Transverse colon (tissue), 4 donors: ENCODE measurements at places on chromosomes 2 and 18. TPM values are rescaled to one million over a fixed set of nuclear protein-coding genes. Genes with fewer than 3 reads are reported as not detected.

DNA sequence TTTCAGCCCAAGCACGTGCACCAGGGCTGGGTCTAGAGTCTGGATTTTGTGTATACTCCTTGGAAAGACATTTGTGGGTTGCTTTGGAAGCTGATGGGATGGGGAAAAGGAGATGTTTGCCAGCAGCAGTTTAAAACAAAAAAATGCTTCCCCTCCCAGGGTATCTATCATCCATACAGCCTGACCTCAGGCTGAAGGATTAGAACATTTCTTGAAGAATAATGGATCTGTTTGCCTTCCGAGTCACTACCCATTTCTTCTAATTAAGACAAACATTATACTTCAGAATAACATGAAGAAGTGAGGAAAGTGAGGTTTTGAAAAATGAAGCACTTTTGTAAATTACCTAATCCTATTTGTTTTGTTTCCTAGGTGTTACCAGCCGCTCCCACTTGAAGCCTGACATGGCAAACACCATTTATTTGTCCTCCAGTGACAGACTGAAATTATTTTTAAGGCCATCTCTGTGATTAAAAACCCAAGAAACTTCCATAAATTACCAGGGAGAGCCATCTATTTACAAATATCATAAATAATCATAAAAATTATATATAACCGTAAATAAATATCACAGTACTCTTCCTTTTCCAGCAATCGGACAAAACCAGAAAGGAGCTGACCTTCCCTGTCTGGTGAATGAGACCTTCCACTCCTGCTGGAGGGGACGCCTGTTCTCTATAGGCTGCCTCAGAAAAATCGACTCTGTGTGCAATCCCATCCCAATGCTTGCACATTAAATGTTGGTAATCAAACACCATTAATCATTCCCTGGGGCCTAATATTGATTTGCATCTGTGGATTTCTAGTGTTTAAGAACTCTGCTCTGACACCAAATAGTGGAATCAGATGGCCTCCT, 106.8 kb downstream of the C1D start:
- DNase-seq: no peak

- no peak for DNase-seq
Measured at GRCh38 chr2:45291296-45291701, 282.0 kb upstream of the SIX2 start.

DNA sequence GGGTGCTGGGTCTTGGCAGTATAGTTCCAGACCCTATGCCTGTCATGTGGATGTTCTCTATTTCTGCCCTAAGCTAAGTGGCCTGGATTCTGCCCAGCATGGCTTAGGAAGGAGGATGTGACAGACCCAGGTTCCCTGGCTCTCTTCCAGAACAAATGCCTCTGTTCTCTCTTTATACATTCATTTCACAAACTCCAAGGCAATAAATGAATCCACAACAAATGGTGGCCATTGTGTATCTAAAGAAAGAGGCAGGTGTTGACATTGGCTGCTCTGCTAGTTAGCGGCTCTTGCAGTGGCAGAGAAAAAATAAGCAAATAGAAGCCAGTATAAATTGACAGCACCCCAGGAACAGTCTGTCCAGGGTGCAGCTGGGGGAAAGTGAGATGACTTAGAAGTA, 298.6 kb downstream of the SUCLG1 start:
- no peak for DNase-seq

DNA sequence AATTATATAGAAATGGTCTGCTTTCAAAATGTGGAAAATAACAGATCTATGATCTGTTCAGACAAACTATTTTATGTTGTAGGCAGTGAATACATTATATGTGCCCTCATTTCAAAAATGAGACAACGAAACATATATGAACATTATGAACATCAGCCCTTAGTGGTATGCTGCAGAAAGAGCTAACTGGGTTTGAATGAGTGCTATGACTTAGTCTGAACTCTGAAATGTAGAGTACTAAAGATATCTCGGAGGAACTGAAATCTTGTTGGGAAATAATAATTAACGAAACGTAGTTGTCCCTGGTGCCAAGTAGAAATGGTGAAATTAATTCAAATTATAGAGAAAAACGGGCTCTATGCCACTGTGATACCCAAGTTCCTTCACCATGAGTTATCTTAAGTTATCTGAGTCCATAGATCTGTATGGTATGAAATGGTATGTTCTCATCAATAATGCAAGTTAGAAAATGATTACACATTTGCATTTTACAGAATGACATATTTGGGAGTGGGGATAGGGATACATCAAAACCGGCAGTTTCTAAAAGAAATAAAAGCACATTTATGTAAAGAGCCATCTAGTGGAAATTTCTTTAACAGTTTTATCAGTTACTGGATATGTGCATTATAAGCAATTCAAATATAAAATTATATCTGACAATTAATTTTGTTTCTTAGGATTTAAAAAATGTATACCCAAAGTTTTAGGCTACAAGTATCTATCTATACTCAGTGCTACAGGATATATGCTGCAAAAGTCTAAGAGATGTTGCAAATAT, 26.7 kb downstream of the STARD6 start:
- DNase-seq: no peak

SULT1C2 gene
- not detected for total RNA-seq

DNA sequence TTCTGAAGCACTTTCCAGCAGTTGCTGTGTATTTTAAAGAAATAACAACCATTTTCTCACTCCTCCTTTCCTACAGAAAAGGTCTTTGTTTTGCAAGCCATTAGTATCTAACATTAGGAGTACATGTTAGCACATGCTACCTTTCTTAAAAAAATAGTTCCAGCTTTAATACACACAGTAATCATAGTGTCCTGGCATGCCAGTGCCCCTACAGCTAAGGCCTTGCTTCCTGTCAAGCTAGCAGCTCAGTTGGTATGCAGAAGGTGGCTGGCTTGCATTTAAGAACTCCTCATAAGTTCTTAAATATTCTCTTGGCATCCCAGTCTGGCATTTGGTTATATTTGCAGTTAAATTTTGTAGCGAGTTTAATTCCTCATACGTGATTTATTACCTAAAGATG, 141.3 kb upstream of the IL1R2 start:
- no peak for DNase-seq

- no peak for DNase-seq
Measured at GRCh38 chr18:46333431-46334135, 229.4 kb downstream of the HAUS1 start.

- DNase-seq: no peak
Measured at GRCh38 chr2:46385786-46386577, 88.8 kb downstream of the EPAS1 start.

DNA sequence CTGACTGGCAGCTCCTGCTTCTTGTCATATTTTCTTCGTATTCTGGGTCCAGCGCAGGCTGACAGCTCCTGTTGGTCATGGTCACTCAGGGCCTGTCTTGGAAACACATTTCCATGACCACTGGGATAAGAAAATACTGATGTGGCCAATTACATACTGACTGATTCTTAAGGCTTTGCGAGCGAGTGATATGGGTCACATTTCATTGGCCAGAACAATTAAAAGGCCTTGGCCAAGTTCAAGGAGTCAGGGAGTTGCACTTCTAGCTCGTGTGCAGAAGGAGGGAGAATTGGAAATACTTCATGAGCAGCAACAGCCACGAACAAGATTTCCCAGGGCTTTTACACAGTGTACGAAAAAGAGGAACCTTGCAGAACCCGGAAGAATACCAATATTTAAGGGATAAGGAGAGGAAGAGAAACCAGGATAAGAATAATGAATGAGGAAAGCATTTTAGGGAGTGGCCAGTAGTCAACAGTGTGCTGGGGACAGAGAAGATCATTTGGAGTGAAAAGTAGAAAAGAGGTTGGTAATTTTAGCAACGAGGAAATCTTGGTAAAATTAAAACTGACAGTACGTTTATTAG, 149.5 kb downstream of the ATP9B start:
- DNase-seq: no peak

DNA sequence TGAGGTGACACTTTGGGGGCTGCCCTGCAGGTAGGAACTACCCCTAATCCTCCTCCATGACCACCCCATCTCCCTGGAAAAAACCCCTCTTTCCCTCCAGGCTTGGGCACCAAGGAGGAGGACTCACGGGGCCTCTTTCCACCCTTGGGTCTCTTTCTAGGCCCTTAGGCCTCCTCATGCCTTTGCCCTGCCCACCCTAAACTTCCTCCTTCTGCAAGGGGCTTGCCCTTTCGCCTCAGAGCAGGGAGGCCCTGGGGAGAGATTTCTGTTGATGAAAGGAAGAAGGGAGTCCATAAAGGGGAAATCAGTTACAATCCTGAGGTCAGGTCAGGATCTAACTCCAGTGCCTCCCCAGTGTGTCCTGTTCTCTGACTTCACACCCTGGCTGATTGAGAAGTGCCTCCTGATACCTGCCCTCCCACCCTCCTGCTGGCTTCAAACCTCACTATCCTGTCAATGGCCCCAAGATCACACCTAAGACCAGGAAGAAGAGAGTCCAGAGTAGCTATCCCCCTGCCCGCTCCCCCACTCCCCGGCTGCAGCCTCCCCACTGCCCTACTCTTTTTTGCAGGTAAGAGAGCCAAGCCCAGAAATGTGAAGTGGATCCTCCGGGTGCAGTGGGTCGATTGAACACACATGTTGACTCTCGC, 16.7 kb upstream of the TNS1 start:
- no peak for DNase-seq

GKN1 gene
- total RNA-seq: not detected

TYMS gene
- total RNA-seq: 5.9 TPM

DNA sequence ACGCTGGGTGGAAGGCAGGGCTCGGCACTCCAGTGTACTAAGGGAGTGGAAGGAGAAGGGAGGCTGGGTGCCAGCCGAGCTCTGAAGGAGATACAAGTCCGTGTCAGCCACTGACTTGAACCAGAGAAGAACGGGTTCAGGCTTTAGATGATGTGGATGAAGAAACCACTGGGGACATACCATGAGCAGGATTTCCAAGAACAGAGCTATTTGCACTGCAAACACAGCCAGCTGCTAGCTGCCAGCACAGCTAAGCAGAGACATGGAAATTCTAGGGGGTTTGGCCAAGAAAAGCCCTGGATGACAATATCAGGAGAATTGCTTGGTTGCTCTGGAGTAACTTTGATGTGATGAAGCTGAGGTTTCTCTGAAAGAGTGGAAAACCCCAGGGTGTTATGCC, 5.2 kb downstream of the CD207 start:
- no peak for DNase-seq

- no peak for DNase-seq
Measured at GRCh38 chr2:48328942-48329723, 200.8 kb upstream of the STON1 start.

PRSS56 gene
- total RNA-seq: not detected

TDRD15 gene
- total RNA-seq: not detected

- peak; percentile 64 for DNase-seq
Measured at GRCh38 chr2:65070172-65070830, 14.1 kb downstream of the CEP68 start.

RFX8 gene
- not detected for total RNA-seq

GRCh38 chr18:48358868-48359267, 50.3 kb downstream of the ZBTB7C start:
- no peak for DNase-seq

DNA sequence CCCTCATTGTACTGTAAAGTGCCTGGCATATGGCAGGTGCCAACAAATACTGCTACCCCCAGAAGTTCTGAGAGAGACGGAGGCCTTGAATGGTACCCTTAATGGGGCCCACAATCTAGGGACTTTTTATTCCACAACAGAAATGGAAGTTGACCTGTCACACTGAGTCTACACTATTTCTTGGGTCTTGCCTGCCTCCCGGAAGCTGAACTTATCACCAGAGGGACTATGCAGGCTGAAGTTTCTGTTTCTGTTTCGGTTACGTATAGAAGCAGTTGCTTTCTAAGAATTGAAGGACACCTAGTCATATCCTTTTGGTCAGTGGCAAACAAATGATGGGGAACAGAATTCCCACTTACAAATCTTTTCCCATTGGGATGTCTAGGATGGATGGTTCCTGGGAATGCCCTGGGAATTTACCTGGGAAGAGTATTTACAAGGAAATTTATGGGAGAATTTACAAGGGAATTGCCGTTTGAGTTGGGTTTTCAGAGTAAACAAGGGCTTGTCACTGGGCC, 74.2 kb downstream of the HS1BP3 start:
- DNase-seq: no peak

GRCh38 chr2:70946832-70947442, 11.2 kb downstream of the ATP6V1B1 start:
- DNase-seq: peak; percentile 56

- DNase-seq: no peak
Measured at GRCh38 chr2:174631009-174631981, 33.7 kb upstream of the WIPF1 start.

DNA sequence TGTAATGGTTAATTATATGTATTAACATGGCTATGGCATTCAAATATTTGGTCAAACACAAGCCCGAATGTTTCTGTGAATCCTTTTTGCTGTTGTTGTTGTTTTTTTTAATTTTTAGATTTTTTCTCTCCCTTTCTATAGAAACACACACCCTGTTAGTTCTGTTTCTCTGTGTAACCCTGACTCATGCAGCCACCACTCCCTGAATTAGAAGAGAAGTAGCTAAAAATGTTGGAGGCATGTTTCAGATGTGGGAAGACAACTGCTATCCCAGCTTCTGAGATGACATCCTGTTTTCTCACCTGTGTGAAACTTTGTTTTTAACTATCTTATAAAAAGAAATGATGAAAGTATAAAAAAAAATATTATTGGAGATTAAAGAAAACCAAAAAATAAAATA, 219.6 kb upstream of the RGPD4 start:
- no peak for DNase-seq

- no peak for DNase-seq
Measured at GRCh38 chr2:223847410-223847809, 10.0 kb upstream of the AP1S3 start.

DNA sequence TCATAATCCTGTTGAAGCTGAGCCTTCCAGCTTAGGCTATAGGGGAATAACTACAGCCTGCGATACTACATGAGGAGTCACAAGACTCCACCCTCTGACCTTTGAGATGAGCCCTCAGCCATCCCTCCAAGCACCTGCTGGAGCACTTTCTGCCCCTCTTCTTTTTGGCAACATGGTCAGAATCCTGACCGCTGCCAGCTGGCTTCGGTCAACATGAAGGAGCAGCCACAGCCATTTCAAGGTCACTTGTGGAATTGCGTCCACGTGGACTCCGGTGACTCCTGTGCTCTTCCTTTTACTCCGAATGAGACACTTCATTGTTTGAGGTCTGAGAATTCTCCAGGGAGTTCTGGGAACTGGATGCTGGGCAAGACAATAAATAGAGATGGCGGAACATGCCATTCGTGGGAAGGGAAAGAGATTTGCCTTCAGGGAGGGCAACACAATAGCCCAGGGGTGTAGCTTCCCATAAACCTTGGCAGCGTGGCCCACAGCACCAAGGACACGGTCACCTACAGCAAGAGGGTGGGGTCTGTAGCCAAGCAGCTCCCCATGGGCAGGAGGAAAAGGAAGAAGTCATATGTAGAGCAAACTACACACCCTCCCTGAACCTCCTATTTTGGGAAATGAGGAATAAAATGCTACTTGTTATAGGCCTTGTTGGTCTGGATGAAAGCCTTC, 73.3 kb upstream of the PPP1CB start:
- no peak for DNase-seq

MERTK gene
- total RNA-seq: 11.6 TPM

ZAP70 gene
- total RNA-seq: 8.9 TPM

ZNF397 gene
- 60.6 TPM for total RNA-seq

ZC3H15 gene
- 47.8 TPM for total RNA-seq
